NCI-H510A treated with DMSO at 0.1 percent for 48 hours (cell line): ENCODE measurements at places on chromosomes 11 and 22.
A peak's percentile ranks its signal among the peaks of the same experiment; 100 is the strongest.

GRCh38 chr11:76209973-76210930 lies 4.0 kb upstream of the WNT11 start:
- DNase-seq: peak; percentile 31

GRCh38 chr11:5736396-5736795 lies at the start of gene OR56B1:
Gene OR56B1, plus strand, starts transcription at chr11:5736448. Its CDS starts 69 bp downstream, at chr11:5736517.
- DNase-seq: no peak

DNA sequence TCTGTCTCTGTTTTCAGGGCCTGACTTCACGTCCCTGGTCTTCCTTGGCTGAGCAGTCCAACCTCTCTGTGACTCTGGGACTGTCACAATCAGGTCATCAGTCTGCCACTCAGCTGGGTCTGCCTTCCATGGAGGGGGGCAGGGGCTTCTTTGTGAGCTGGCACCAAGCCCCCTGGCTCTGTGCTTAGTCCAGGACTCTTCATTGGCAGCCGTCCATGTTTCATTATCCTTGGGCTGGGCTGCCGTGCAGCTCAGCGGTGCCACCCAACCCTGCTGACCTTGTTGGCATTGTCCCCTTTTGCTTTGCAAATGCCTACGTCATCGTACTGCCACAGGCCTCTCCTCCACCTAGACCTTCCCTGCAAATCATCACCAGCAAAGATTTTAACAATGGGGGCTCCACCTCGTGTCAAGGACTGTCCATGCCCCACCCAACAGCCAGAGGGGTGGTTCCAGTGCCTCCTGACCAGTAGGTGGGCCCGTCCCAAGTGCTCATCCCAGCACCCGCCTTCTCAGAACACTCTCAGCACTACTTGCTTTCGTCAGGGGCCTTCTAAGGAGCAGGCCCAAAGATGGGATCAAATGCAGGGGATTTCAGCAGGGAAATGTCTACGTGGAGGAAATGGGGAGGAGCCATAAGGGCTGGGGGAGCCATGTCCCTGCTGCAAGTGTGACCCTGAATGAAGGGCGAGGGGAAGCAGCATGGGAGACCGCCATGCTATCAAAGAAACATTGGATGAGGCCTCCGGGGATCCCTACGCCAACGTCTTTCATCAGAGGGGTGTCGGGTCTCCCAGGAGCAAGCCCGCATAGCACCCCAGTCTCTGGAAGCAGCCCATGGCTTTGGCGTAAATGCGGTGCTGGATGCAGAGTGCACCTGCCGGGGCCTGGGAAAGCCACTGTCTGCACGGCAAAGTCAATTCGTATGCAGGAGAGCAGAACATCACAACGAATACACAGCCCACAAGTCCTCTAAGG lies 18.2 kb downstream of the KRTAP5-6 start:
- no peak for DNase-seq

DNA sequence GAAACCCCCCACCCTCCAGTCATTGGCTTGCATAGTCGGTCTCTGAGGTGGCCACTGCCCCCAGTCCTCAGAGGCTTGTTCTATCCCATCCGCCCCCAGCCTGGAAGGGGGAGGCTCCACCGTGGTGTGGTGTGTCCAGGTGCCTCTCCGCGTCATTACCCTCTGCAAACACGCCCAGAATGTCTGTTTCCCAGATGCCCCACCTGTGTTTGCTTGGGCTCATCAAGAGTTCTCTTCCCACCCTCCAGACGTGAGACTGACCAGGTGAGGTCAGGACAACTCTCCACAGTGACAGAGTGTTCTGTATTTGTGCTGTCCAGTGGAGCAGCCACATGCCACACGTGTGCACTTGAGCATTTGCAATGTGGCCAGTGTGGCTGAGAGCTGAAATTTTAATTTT lies 24.9 kb downstream of the LRRC10B start:
- DNase-seq: peak; percentile 98

GRCh38 chr11:29300420-29300819 lies 716.4 kb downstream of the KCNA4 start:
- no peak for DNase-seq

DNA sequence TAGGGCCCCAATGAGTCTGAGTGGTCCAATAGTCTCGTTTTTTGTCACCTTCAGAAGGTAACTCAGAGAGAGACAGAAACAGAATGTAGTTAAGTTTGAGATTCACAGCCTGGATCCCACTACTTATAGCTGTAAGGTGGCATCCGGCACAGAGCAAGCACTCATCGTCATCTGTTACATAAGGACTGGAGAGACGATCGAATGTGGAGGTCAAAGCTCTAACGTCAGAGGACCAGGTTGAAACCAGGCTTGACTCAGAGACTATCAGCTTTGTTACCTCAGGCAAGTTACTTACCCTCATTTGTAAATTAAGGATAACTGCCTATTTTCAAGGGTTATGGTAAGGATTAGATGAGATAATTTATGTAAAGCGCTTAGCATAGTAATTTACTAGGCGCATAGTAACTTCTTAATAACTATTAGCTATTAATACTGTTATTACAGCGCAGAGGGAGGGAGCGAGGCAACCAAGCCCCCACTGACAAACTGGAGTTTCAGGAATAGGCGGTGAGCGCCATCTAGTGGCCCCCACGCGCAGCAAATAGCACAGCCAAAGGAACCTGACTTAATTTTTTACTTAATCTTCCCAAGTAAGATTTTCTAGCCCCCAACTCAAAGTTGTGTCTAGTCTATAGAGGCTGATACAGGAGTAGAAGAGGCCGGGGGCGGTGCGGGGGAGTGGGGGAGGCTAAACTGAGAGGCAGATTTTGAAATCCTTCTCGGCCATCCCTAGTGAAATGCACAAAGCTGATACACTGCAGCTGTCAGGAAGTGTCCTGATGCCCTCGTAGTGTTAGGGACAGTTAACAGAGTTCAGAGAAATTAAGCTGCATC lies 29.0 kb upstream of the API5 start:
- peak; percentile 5 for DNase-seq

DNA sequence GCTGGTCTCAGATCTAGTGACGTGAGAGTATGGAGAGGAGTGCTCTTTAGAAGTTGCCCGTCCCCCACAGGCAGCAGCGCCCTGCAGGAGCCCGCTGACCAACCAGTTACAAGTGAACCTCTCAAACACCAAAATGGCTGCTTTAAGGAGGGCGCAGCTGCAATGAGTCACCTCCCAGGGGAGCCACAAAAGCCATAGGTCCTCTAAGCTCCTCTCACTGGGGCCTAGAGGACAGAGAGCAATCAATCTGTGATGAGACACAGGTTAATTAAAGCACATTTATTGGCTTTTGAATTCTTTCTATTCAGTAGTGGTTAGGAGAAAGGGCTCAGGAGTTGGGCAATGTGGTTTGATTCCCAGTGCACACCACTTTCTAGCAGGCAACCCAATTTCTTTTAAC lies 15.5 kb upstream of the RAPSN start:
- peak; percentile 25 for DNase-seq

DNA sequence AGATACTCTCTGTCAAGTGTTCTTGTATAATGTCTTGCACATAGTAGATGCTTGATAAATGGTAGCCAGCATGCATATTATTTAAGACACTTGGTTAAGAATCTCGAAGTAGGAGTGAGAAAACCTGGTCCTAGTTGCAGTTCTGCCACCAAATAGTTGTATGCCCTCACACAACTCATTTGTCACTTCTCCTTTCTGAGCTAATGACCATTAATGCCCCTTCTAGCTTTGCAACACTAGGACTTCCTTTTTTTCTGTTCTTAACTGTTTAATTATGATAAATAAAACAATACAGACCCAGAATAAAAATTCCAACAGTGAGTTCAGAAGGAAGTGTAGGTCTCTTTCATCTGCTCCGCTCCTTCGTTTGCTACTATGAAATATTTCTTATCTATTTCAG lies 453.6 kb downstream of the TMEM135 start:
- DNase-seq: no peak

- DNase-seq: peak; percentile 87
These were observed 1.2 kb upstream of the ARHGEF12 start for GRCh38 chr11:120334894-120335462.

DNA sequence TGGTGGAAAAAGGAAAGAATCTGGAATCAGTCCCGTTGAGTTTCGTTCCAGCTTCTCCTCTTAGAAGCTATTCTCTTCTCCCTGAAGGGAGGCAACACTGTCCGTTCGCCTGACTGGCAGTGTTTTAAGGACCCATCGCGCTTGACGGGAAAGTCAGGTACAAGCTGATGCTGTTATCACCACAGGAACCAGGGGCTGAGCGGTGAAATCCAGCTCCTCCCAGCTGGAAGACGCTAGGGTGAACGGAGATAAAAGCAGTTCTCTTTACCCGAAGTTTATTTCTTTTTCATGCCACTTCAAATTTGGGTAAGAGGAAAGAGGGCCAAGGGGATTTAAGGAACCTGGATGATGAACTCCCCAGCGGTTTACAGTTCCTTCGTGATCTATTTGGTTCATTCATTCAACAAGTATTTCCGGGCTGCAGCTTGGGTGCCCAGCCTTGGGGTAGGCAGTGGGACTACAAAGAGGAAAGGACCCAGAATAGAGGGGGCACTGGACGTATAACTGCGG lies 551 bp upstream of the DEUP1 start:
- DNase-seq: peak; percentile 82

DNA sequence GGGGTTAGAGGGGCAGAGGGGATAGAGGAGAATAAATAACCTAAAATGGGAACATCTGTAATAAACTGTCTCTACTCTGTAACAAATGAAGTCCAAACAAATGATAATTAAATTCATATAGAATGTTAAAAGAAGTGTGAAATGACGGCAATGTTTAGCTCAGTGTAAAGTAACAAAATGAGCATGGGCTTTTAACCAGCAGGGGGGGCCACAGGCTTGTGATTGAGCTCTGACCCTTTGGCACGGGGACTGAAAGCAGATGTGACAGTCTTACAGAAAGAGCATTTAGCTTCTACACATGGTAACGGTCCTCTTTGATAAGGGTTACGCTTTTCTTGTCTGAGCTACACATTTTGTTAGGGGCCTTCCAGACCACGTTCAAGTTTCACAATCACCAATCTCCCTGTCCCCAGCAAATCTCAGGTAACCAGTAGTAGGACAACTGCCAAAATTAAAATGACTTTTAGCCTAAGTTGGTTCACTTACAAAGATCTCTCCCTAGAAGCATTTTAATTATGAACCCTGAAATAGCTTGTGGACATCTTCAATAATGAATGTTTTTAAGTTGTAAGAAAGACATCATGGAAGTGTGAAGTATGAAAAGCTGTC lies 262.5 kb downstream of the DCDC1 start:
- peak; percentile 8 for DNase-seq

GRCh38 chr11:86486261-86487030 lies 111.8 kb downstream of the CCDC81 start:
- peak; percentile 67 for DNase-seq
